ENCODE measurements at places on chromosomes 7 and 10.

DNA sequence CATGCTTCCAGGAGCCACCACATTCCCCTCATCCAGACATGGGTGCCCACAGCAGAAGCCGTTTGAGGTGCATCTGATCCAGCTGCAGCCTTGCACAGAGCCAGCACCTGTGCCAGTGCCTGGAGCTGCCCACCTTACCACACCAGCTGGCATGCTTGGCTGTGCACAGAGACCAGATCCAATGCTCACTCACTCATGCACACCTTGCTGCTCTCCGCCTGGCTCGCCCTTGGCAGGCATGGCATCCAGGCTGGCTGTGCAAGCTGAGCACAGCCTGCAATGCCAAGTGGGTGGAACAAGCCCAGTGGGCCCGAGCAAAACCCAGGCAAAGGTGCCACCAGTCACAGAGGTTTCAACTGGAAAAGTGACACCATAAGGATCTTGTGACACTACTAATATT is 66.9 kb upstream of the SEMA3A start:
- no peak for DNase-seq

DNA sequence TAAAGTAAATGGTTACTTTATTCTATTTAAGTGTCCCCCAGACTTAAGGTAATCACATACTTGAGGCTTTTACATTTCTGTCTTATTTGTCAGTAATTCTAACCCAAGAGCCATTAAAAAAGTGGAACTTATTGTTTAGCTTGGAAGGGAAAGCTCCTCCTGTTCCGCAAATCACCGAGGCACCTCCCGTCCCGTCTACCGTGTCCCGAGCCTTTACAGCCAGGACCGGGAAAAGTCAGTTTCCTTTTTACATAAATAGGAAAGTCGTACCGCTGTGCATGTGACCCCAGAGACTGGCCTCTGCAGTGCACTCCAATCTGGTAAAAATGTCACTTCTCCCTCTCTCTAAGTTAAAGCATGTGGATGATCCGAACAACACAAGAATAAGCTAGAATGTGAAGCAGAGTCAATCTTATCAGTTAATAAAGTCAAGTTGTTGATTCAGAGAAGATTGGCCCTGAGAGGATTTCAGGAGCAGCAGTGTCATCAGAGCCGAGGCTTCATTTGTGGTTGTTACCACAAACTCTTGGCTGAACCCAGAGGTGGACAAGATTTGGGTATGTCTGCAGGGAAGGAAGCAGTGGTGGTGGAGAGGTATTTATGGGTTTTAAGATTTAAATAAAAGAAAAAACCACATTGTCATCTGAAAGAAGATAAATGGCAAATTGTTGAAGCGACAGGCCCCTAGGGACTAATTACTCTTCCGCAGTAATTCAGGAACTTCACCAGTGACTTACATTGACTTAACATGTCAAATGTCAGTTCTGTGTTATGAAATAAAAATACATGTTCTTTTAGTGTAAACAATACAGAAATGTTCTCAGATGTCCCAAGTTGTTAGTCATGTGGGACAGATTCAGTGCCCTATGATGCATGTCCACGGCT is 316.6 kb upstream of the ZNF32 start:
- DNase-seq: no peak

GRCh38 chr7:55351263-55351662 is 13.9 kb upstream of the LANCL2 start:
- DNase-seq: no peak

DNA sequence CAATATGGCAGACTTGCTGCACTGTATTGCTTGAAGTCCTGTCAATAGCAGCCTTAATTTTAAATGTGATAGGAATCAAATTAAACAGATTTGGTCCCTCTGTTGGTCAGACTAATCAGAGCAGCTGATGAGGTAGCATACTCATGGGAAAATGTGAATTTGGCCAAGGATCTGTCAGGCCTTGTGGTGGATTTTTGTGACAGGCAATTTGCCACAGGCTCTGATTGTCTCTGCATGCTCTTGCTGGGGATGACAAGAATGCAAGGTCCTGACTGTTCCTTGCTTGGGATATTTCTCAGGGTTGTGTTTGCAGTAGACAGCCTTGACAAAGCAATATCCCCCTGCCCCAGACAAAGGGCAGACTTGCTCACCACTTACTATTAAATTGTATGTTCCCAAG is 41.5 kb upstream of the GARS1 start:
- DNase-seq: no peak

GRCh38 chr7:19869979-19870378 is 96.6 kb upstream of the TMEM196 start:
- DNase-seq: no peak

GRCh38 chr7:71272509-71273490 is 140.9 kb downstream of the GALNT17 start:
- no peak for DNase-seq

- no peak for DNase-seq
Observed at GRCh38 chr10:101444058-101444898, 90.3 kb downstream of the BTRC start.

DNA sequence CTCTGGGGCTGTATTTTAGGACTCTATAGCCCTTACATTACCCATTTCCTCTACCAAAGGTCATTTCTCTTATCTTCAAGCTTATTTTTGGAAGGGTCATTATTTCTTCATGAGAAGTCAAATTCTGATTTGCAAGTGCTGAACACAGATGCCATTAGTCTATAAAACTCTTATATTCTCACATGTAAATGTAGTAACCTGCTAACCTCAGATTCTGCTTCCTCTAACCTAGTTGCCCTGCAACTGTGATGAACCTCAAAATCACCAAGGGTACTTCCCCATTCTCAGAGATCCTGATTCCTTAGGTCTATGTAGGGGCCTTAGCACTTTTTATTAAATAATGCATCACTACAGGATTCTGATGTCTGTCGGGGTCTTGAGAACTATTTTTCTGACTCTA is 6.3 kb downstream of the FAS start:
- no peak for DNase-seq

- no peak for DNase-seq
Observed at GRCh38 chr10:70656489-70656888, 15.8 kb upstream of the ADAMTS14 start.

DNA sequence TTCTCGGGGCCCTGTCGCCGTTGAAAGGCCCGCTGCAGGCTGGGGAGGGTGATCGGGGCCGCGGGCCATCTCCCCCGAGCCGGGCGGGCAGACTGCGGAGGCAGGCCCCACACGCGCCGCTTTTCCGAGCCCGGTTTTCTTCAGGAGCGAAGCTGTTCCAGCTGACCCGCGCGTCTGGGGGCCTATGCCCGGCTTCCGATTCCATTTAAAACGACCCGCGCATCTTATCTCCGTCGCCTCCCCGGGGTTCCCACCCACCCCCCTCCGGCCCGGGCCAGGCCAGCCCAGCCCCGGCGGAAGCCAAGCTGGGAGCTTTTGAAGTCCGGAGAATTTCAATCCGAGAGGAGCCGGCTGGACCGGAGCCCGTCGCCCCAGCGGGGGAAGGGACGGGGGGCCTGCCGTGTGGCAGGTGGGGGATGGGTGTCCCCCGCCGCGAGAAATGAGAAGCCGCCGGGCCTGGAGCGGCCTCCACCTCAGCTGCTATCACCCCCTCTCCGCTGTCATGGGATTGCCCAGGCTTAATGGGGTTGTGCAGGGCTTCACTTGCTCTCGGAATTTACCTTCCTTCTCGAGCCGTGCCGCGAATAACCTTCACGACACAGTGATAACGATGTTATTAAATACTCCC is 3.1 kb upstream of the EVX1 start:
- DNase-seq: no peak

DNA sequence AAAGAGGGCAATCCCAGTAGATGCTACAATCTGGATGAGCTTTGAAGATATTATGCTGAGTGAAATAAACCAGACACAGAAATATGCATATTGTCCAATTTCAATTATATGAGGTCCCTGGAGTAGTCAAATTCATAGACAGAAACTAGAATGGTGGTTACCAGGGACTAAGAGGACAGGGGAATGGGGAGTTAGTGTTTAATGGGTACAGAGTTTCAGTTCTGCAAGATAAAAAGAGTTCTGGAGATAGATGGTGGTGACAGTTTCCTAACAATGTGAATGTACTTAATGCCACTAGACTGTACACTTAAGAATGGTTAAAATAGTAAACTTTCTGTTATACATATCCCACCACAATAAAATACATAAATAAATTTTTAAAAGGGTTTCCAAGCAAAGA is 236.6 kb downstream of the ELMO1 start:
- DNase-seq: no peak

- no peak for DNase-seq
Observed at GRCh38 chr10:34002896-34003295, 668.4 kb upstream of the NRP1 start.

GRCh38 chr10:24465124-24465874 is 256.4 kb downstream of the KIAA1217 start:
- no peak for DNase-seq

DNA sequence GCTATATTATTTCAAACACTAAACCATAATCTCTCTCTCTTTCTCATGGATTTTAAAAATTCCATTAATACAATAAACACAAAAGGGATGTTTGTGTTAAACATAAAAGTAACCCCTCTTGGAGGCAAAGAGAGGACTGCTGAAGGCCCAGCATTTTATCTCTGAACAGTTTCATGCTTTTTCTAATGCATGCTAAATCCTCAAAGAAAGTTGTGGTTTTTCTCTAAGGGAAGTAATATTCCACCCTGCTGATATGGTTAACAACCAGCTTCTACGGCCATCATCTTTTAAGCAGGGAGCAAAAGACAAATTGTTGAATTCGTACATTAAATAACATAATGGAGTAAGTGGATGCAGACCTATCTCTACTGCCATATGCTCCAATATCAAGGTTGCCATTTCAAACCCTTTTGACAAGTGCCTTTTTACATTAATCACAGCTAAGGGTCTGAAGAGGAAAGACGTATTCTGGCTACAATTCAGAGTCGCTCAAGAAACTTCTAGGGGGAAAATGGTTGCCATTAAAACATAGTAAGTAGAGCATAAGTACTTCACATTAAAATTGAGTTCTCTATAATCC is 103.1 kb downstream of the SLC25A13 start:
- no peak for DNase-seq

- DNase-seq: no peak
Observed at GRCh38 chr7:30173058-30173897, 38.5 kb downstream of the MTURN start.

DNA sequence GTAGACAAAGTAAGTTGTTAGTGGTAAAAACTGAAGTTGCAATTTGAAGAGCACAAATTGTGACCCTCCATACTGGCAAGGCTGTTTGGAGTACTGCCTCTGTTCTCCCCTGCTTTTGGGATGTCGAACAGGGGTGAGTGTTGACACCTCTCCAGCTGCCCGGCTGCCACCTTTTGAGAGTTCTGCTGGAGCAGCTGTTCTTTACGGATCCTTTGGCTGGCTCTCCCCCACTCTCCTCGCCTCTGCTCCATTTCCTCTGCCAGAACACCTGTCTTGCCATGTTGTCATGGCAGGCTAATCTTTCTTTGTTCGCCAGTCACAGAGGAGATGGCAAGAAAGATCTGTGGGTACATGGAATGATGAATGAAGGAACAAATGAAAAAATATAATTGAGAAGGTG is 34.9 kb downstream of the INSYN2A start:
- no peak for DNase-seq

DNA sequence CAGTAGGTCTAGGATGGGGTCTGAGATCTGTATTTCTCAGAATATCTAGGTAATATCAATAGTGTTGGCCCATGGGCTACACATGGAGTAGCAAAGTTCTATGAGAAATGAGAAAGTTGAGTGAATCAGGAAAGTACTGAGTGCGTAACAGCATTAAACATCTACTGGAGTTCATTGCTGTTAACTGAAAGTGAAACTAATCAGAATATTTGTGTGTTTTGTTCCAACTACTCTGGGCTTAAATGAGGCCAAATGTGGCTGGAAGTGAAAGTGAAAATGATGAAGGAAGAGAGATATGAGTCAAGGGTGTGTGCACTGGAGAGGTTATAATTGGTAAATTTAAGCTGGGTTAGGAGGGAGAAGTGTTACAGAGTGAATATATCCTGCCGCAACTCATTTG is 46.5 kb downstream of the TMEM106B start:
- no peak for DNase-seq

DNA sequence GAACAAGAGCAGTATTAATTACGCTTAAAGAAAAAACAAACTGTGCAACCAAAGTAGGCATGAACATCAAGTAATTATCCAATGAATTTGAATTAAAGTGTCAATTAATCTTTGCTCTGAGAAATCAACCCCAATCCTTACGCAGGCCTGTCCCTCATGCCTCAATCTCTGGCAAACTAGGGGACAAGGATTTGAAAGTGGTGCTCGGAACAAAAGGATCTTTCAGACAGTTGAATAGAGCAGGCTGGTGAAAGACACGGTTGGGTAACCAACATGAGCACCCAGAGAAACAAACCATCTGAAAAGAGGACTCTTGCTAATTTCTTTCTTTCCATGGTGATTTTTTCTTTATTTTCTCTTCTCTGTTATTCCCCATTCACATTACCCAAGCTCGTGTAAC is 203.5 kb upstream of the PHF14 start:
- no peak for DNase-seq

- no peak for DNase-seq
Observed at GRCh38 chr7:133434246-133434865, 181.5 kb downstream of the EXOC4 start.

- DNase-seq: no peak
Observed at GRCh38 chr10:91787258-91787657, 11.0 kb upstream of the TNKS2 start.

- DNase-seq: no peak
Observed at GRCh38 chr10:112811741-112812551, 138.1 kb upstream of the TCF7L2 start.

DNA sequence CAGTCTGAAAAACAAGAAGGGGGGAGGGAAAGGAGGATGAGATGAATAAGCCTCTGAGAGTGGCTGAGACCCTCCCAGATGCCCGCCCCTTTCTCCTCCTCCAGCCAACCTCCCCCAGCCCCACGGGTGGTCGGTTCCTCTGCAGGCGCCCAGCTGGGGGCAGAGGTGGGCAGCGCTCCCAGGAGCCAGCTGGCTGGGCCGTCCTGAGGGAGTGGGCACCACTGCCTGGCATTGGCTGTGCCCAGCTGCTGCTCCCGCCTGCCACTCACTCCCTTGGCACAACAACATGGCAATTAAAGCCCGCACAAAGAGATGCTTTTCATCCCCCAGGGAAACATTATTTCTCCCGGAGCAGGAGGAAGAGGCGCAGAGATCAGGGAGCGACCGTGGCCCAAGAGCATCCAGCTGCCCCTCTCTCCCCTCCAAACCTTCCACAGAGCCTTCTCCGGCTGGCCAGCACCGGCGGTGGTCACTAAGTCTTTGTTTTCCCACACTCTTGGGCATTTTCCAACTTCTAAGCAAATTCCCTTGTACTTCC is 107.2 kb downstream of the SPDYE5 start:
- no peak for DNase-seq

DNA sequence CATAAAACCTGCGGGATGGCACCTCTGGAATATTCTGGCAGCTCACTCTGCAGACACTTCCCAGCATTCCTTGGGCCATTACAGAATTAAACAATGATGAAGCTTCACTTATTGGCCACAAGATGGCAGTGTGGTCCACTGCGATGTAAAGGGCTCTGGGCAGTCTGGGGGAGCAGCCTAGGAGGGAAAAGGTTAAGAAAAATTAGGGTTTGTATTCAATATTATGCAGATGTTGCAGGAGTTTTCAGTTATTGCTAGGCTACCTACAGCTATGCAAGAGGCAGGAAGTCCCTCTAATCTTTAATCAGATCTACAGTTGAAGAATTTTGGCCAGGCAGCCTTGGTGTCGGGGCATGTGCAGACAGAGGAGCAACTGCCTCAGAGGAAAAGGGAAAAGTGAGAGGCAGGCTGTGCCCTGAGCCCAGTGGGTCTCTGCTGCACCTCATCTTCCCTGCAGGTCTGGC is 233.2 kb upstream of the PRSS1 start:
- no peak for DNase-seq

- no peak for DNase-seq
Observed at GRCh38 chr7:25855854-25856782, 295.9 kb upstream of the NFE2L3 start.

All from activated CD8-positive, alpha-beta memory T cell treated with anti-CD3 and anti-CD28 coated beads for 1 hour (primary cell).